ENCODE measurements at places on chromosomes 2 and 18.

DNA sequence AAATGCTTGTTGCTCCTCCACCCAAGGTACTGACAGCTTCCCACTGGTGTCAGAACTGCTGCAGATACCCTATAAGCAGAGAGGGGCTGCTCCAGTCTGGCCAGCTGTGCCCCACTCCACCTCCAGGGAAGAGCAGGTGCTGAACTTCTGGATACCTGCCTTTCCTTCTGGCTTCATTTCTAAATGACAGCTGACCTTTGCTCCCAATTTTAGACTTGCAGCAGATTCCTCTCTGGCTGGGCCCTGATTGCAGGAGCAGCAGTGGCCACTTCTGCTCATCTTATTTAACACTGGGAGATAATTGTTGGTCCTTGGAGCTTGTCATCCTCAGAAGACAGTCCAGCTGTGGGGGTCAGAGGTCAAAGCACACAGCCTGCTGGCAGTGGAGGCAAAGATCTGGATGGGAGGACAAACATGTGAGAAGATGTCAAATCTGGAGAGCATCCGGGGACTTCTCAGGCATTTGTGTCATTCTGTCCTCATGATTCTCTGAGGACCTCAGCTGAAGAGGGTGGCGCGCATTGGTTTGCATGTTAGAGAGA lies 38.9 kb downstream of the SETBP1 start:
- DNase-seq: no peak

GRCh38 chr2:128465246-128466170 lies 146.8 kb upstream of the HS6ST1 start:
- no peak for DNase-seq

DNA sequence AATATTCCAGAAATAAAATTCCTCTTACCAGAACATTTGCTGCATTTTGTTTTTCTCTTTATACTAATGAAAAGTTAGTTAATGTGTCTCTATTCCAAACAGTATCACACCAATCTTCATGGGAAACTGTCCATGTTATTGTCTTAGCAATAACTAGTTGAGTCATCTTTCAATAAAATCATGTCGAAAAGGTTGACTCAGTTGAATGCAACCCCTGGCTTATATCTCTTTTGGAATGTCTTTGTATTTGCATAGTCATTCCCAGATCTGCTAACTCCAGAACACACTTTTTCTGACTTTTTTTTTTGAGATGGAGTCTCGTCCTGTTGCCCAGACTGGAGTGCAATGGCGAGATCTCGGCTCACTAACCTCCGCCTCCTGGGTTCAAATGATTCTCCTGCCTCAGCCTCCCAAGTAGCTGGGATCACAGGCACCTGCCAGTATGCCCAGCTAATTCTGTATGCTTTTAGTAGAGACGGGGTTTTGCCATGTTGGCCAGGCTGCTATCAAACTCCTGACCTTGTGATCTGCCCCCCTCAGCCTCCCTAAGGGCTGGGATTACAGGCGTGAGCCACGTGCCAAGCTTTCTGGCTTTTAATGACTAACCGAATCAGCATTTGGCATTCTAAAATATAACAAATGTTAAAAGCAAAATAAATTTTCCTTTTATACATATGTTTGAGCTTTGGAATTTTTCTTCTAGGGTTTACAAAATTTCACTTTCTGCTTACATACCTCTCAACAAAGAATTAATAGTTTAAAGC lies 133.2 kb upstream of the GULP1 start:
- no peak for DNase-seq

DNA sequence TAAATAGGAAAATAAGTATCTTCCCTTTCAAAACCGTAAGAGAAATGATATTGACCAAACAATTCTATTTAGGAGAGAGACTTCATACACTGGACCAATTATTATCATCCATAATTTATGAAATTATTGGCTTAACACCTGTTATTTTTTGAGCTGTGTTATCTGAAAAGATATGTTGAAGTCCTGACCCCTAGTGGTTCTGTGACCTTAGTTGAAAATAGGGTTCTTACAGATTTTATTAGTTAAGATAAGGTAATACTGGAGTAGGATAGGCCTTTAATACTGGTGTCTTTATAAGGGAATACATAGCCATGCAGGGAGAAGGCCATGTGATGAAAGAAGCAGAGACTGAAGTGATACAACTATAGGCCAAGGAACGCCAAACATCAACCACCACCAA lies 659.6 kb downstream of the DCC start:
- DNase-seq: no peak

- DNase-seq: no peak
Measured at GRCh38 chr2:155115846-155116245, 417.4 kb downstream of the KCNJ3 start.

DNA sequence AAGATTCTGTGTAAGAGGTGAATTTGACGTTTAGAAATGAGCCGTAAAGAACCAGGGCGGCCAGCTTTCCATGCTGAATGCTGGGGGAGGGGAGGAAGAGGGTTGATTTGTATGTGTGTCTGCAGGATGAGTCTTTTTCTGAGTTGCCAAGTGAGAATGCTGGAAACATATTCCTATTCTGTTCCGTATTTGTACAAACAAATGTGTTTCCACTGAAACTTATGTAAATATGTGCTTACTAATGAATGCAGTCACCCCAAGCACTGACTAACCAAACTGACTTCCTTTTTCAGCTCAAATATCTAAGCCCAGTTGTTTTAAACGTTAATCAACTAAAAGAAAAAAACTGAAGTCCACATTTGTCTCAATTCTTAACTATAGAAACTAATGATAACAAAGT lies 74.9 kb upstream of the APCDD1 start:
- DNase-seq: no peak

DNA sequence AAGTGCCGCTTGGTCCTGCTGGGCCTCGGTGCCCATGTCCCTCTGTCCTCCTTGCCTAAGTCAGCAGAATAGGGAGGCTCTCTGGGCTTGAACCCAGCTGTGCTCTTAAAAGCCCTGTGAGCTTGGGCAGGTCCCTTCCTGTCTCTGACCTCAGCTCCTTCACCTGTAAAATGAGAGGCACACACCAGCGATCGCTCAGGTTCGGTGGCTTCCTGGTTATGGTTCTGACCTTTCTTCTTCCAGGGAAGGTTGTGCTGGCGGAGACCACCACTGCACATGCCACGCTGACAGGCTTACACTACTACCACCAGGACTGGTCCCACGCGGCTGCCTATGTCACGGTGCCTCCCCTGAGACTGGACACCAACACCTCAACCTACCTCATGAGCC lies 36.1 kb upstream of the MAPRE3 start:
- no peak for DNase-seq

DNA sequence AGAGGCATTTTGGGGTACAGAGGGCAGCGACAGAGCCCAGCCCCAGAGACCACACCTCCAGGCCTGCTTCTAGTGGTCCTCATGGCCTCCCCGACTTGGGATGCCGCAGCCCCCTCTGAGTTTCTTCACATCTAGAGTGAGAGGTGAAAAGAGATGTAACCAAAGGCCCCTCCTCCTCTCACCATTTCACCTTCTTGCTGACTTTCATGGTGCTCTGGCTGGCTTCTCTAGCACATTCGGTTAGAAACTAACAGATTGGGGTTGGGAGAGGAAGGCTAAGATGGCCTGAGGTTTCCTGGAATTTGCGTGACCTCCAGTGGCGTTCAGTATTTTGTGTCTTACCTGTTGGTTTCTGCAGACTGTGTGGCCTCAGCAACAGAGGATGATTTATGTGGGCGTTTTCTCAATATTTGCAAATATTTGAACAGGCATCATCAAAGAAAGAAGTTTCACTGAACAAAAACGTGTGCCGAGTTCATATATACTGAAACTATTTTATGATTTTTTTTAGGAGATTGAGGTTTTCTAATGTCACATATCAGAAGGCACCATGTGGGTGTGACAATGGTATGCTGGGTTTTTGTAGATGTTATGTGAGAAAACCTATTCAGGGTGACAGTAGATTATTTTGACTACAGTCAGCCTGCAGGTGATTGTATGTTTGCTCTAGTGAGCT lies 69.9 kb upstream of the BCL2L11 start:
- no peak for DNase-seq

GRCh38 chr2:234629596-234629995 lies 132.7 kb upstream of the ARL4C start:
- no peak for DNase-seq

GRCh38 chr18:60662491-60662890 lies 289.9 kb upstream of the MC4R start:
- DNase-seq: no peak

DNA sequence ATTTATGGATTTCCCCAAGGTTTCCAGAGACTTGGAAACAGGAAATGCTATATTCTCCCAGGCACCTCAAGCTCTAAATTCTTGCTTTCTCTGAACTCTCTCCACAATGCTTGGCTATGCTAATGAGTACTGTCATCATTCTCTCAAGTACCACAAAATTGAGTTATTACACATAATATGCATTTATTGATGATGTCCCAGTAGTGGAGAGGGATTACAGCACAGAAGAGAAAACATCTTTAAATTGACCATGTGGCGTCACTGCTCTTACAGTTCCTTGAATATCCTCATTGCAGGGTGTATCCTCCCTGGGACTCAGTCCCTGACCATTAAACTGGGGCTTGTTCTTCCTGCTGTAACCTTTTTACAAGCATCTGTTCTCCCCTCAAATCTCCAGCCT lies 681.1 kb upstream of the FANCL start:
- DNase-seq: no peak

DNA sequence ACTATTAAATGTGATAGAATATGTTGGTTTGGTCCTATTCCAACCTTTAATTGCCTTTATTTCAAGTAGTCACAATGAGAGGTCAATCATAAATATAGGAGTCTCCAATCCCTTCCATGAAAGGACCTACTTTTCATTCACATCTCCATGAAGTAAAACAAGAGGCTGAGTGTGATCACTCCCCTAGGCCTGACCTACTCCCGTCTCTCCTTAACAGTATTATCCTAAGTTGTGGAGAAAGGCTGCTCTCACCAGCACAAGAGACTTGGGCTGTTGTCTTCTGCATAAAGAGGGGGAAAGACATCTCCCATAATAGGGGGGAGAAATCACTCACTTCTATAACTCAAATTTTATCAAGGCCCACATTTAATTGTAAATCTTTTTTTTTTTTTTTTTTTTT lies 105.4 kb downstream of the SOS1 start:
- DNase-seq: no peak

- no peak for DNase-seq
Measured at GRCh38 chr2:38123911-38124310, 48.0 kb upstream of the CYP1B1 start.

DNA sequence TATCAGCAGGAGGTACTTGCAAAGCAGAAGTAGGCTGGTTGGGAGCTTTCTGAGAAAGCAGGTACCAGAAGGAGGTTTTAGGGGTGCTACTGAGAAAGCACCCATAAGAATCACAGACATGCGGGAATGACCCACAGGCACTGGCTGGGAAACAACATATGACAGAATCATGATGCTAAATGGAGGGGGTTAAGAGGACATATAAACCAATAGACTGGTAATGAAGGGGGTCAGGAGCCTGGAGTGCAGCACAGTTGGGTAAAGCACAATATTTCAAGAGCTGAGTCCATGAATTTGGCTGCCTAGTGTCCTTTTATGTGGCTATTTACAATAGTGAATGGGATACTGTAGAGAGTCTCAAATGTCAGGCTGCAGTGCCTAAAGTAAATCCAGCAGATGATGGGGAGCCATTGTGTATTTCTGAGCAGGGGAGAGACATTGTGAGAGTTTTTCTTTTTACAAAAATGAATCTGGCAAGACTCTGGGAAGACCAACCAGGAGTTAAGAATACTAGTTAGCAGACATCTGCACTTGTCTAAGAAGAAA lies 27.6 kb upstream of the GMCL1 start:
- DNase-seq: no peak

GRCh38 chr2:85804583-85804982 lies 50.8 kb downstream of the ATOH8 start:
- no peak for DNase-seq

DNA sequence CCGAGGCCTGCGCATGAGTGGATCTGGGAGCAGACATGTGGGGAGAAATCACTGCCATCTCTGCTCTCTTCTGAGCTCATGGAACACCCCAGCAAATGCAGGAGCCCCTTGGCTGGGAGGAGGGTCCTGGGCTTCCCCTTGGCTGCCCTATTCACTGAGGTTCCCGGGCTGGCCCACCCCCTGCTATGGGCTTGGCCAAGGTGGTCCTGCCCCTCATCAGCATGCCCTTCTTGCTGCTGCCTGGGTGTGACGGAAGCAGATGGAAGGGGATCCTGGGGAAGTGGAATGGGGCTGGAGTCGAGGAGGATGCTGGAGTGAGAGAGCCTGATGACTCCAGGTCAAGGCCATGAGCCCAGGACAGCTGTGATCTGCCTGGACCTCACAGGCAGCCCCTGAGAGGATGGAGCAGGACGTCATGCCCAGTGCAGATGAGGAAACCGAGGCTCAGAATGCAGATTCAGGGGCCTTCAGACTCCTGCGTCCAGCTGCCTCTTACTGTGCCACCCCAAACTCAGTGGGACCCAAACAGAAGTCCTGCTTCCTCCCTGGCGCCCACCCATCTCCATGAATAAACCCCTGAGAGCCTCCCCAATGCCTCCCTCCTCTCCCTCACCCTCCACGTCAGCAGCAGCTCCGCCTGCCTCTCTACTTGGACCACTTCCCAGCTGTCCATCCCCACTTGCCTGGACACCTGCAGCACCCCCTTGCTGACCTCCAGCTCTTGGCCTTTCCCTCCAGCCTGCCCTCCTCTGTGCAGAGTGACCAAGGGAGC lies 4.0 kb downstream of the SNED1 start:
- DNase-seq: no peak

GRCh38 chr2:71474116-71474743 lies 20.9 kb downstream of the DYSF start:
- DNase-seq: no peak

GRCh38 chr2:289362-290089 lies 1.6 kb upstream of the ALKAL2 start:
- DNase-seq: no peak

- no peak for DNase-seq
Measured at GRCh38 chr18:10400534-10401307, 53.7 kb upstream of the APCDD1 start.

DNA sequence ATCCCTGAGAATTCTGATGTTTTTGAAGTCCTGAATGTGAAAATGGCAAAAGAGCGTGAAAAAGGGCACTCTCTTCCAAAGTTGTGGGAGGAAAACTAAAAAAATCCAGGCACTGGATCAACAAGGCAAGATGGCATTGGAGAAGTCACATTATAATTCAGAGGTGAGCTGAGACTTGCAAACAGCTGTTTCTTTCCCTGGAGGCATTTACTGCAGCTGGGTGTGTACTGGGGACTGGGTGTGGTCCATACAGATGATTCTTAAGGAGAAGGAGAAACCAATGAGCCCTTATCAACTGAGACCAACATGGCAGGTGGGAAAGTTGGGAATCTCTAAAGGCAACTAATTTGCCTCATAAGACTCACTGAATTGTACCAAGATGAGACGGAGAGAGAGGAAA lies 313.9 kb downstream of the TRIB2 start:
- no peak for DNase-seq

GRCh38 chr2:223219872-223220657 lies 168.1 kb downstream of the KCNE4 start:
- DNase-seq: no peak

- DNase-seq: no peak
Measured at GRCh38 chr18:25399554-25399953, 47.6 kb upstream of the ZNF521 start.

- no peak for DNase-seq
Measured at GRCh38 chr2:55601849-55602248, 15.6 kb downstream of the PPP4R3B start.

- no peak for DNase-seq
Measured at GRCh38 chr18:58502628-58503027, 126.3 kb downstream of the ALPK2 start.

Measured in stimulated activated CD4-positive, alpha-beta T cell treated with anti-CD3 and anti-CD28 coated beads, Interleukin-15, amount 100 ng/mL, for 1 hour (primary cell).